BJ (cell line): ENCODE measurements at places on chromosomes 6 and 20.

DNA sequence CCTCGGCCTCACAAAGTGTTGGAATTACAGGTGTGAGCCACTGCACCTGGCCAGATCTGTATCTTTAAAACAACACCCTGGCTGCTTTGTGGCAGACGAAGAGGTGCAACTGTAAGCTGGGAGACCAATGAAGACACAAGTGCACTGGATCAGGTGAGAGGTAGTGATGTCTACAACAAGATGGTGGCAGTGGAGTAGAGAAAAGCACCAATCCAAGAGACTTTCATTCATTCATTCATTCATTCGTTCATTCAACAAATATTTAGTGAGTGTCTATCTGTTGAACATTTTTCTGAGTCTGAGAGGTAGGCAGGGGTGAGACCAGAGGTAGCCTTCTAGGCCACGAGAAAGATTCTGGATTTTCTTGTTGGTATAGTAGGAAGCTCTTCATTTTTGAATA is 36.9 kb upstream of the TTPAL start:
- DNase-seq: no peak

GRCh38 chr6:36852481-36853147 is 13.4 kb upstream of the CPNE5 start:
- no peak for DNase-seq

- no peak for DNase-seq
Observed at GRCh38 chr6:118122801-118123200, 215.7 kb downstream of the SLC35F1 start.

DNA sequence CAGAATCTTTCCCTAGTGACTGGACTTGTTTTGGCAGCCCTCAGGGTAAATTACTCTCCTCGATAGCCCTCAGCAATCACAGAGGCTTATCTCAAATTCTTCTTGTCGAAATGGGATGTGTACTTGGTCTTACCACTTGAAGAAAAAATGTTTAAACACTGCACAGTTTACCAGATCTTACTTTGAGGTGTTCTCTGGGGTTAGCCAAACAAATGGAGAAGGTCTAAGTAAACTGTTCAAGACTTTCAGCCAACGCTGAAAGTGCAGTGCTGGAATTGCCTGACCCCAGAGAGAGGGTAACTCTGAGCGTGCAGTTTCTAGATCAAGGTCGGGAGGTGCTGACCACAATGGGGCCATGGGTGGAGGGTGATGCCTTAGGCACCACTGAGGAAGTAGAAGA is 39.2 kb downstream of the MYLIP start:
- no peak for DNase-seq

- peak; percentile 97 for DNase-seq
Observed at GRCh38 chr6:37239950-37240713, 17.4 kb upstream of the TBC1D22B start.

DNA sequence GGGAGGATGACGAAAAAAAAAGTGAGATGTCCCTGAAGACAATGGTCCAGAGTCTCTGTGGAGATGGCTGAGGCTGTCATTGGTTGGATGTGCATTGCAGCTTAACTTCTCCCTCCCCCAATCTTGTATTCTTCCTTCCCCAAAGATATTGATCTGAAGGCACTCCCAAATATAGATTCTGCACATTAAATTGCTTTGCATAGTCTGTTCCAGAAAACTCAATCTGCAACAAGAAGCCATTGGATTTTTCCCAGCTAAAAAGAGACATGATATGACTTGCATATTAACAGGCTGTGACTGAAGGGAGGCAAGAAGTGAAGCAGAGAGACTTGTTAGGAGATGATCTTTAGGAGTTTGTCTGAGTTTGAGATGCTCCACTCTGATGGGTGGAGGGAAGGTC is 245.2 kb upstream of the MOCS1 start:
- DNase-seq: no peak

- DNase-seq: no peak
Observed at GRCh38 chr6:45666846-45667245, 289.1 kb upstream of the SUPT3H start.

GRCh38 chr20:32484225-32484957 is 100.7 kb downstream of the NOL4L start:
- no peak for DNase-seq

- no peak for DNase-seq
Observed at GRCh38 chr6:110661414-110661813, 153.9 kb downstream of the CDK19 start.

DNA sequence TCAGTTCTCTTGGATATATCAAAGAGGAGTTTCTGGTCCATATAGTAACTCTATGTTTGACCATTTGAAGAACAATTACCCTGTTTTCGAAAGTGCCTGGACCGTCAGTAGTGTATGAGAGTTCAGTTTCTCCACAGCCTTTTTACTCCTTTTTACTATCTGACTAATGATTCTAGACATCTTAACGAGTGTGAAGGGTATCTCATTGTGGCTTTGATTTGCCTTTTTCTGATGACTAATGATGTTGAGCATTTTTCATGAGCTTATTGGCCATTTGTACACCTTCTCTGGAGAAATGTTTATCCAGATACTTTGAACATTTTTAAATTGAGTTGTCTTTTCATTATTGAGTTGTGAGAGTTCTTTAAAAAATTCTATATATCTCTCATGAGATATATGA is 114.9 kb upstream of the ATXN1 start:
- DNase-seq: no peak

DNA sequence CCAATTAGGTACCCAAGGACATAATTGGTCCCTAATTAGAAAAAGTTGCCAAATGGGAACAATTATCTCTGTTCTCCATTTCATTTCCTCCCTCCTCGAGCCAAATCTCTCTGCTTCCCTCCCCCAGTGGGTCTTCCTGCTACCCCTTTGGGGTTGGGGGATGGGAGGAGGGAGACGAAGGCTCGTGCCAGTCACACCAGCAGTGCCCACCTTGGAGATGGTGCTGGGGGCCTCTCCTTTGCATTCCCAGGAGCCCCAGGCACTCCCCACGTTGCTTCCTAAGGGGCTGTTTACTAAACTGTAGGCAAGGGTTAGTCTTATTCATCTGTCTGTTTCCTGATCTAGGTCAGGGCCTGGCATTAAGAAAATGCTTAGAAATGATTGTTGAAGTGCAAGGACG is 33.1 kb downstream of the MDFI start:
- DNase-seq: no peak

DNA sequence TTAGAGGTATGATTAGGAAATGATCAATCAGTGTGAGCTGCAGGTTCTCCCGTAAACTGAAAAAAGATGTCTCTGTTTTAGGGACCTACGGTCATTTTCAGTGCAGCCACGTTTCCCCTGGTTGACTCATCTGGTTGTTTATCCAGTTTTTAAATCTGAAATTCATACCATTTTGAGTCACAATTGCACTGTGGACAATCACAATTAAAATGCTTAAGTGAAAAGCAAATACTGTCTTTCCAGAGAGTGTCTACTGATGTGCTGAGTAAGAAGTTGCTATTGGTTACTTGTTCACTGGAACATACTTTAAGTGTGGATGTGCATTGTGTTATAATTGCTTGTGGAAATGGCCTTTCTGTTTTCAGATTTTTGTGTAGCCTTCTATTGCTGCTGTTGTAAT is 305.1 kb upstream of the SASH1 start:
- peak; percentile 28 for DNase-seq

DNA sequence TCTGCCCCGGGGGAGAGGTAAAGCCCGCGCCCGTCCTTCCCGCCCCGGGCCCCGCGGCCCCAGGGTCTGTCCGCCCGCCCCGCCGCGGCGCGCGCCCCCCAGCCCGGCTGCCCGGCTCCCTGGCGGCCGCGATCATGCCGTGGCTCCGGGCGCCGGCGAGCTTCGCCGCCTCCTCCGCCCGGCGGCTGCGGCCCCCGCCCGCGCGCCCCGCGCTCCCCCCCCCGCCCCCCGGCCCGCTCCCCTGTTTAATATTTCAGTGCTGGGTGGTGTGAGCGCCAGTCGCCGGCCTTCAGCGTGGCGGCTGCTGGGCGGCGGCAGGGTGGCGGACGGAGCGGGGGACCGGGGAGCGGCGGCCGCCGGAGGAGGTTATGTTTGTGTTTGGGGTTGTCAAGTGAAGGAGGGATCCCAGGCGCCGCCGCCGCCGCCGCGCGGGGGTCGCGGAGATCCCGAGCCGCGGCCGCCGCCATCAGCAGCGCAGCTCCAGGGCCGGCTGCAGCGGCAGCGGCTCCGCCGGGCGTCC is at the start of gene HIVEP1:
Gene HIVEP1, plus strand, starts transcription at position 275 of the 520 bp plus-strand sequence. CDS start 3,317 bp downstream, outside the sequence.
- no peak for DNase-seq

GRCh38 chr20:58019850-58020625 is 208.4 kb downstream of the ANKRD60 start:
- DNase-seq: no peak

DNA sequence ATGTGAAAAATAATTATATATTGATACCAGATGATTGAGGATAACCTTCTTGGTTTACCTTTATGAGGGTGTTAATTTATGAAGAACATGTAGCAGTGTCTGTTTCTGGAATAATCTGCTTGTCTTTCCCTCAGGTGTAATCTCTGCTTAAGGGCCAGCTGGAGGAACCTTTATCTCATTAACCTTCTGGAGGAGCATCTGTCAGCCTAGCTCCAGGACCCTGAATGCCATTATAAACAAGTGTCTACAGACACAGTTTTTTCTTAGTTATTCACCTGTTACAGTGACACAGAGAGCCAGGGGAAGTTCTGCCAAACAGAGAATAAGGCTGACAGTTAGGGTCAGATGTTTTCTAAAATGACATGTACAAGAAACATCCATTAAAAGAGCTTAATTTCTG is at the start of gene IMPG1:
Gene IMPG1, minus strand, starts transcription at position 101 of the 400 bp plus-strand sequence. CDS start 174 bp downstream, outside the sequence.
- DNase-seq: no peak

- no peak for DNase-seq
Observed at GRCh38 chr6:128601060-128601459, 80.7 kb upstream of the PTPRK start.

DNA sequence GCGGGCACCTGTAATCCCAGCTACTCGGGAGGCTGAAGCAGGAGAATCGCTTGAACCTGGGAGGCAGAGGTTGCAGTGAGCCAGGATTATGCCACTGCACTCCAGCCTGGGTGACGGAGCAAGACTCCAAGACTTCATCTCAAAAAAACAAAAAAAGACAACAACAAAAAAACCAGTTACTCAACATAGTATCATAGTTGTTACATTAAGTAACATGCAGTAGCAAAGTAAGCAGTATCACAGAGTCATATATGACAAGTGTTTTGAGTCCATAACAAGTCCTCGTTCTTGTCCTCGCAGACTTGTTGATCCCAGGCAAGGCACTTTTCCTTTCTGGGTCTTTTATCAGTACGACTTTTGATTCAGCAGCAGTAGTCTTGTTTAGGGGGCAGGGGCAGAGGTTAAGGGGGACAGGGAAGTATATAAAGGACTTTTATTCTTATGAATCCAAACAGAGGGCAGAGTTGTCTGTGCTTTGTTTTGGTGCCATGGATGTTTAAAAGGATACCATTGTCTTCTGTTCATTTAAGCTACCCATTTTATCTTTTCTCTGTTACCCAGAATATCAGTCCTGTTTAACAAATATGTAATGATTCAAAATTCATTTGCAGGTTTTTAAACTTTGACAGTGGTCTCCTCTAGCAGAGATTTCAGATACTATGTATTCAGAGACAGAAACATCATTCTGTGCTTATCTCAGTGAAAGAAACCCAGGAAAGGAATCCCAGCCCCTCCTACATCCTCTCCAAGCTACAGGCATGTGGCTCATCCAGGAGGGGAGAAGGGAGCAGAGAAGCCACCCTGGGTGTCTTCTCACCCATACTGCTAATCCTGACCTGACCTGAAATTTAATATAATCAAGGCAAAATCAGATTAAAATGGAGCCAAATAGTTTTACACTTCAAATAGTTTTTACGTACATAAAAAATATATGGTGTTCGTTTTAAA is 137.9 kb upstream of the EDN1 start:
- DNase-seq: no peak

DNA sequence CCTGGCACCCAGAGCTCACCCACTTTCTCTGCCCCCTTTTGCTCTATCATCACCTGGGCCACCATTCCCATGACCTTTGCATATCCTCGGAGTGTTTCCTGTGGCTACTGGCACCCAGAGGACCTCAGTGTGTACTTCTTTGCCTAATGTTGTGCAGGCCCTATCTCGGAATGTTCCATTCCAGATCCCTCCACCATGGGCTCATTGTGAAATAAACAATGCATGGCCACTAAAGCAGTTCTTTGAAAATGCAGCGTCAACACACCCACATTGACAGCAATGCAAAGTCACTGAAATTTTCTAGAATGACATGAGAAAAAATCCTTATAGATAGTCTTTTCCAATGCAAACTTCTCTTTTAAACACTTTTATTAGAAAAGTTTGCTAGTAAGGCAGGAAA is 72.9 kb upstream of the AGPAT4 start:
- DNase-seq: no peak

GRCh38 chr20:9886227-9886626 is 47.4 kb upstream of the PAK5 start:
- DNase-seq: no peak

DNA sequence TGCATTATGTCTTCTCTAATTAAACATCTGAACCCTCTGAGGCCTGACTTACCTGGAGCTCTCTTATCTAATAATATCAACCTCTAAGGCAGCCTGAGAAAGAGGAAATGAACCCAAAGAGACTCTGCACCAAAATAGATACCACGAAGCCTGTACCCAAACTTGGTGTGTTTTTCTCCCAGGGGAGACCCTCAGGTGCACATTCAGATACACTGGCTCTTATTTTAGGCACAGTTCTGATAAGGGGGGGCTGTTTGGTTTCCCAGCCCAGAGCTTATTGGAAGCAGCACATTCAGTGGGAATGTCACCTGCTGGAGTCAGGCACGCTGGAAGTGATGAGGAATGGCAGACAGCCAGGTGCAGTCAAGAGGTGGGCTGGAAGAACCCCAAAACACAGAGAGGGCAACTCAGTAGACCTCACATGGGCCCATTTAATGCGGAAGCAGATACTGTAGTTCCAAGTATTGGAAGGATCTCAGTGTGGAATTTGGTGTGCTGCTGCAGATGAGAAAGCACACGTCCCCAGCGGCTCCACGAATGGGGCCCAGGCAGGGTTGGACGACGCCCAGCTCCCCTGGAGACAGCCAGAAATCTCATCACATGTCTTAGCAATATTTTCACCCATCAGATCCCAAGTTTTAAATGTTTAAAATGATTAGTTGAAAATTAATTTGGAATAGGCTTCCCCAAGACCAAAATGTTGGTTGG is 9.7 kb upstream of the CCR6 start:
- no peak for DNase-seq

- no peak for DNase-seq
Observed at GRCh38 chr20:40037511-40037910, 651.5 kb downstream of the MAFB start.

DNA sequence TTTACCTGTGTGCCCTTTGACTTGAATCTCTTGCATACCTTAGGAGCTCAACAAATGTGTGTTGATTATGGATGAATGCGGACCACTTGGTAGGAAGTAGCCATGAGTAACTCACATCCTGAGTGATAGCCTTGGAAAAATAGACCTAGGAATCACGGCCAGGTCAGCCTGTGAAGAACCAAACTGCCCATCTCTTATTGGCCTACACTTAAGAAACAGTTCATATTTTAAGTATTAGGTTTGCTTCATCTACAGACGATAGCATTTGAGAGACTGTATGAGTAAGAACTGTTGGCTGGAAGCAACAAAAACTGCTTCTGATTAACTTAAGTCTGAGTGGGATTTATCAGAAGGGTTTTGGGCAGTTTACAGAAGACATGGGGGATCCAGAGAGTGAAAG is 320.1 kb upstream of the PRND start:
- DNase-seq: peak; percentile 3

- no peak for DNase-seq
Observed at GRCh38 chr6:167551628-167552257, 226.9 kb downstream of the TTLL2 start.
